ENCODE measurements at places on chromosomes 5 and 9.

- no peak for DNase-seq
These were observed 4.0 kb upstream of the TEX48 start for GRCh38 chr9:114685951-114686350.

DNA sequence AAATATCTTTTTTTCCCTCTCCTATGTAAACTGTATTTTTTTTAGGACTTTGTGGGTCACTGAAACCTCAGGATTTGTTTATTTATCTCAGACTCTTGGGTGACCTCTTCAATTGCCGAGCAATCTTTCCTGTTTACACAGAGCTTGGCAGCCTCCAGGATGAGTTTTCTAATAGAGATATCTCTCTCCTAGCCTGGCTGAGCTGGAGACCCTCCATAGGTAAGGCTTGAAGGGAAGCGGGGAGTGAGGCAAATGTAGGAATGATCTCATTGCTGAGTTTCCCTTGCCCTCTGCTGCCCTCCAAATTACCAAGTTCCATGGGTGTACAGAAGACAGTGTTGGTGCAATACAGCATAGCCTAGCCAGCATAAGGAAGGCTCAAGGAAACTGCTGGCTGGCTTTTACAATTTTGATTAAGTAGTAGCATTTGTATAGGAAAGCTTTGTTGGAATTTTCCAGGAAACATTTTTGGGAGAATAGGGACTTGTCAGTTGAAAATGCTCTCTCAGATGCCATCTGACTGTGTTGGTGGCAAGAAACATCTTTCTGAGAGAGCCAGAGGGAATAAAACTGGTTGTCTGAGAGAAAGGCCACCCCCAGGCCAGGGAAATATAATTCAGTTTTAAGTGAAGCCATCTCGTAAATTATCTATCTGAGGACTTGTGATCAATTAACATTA lies 116.0 kb downstream of the NMUR2 start:
- DNase-seq = no peak

DNA sequence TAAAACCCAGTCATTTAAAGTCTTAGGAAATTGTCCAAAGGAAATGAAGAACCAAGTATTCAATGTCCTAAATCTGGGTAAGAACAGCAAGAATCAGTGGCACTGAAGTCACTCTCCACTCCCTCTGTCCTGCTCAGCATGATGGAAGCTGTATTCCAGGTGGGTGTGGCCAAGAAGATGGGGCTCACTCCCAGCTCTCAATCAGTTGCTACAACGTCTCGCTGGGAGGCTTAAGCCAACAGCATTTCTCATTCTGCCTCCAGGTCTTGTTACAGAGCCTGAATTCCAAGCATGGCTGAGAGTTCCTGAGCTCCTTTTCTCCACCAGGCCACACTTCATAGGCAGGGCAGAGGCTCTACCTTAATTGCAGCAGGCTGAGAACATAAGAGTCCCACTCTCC lies 41.2 kb upstream of the TRIO start:
- no peak for DNase-seq

DNA sequence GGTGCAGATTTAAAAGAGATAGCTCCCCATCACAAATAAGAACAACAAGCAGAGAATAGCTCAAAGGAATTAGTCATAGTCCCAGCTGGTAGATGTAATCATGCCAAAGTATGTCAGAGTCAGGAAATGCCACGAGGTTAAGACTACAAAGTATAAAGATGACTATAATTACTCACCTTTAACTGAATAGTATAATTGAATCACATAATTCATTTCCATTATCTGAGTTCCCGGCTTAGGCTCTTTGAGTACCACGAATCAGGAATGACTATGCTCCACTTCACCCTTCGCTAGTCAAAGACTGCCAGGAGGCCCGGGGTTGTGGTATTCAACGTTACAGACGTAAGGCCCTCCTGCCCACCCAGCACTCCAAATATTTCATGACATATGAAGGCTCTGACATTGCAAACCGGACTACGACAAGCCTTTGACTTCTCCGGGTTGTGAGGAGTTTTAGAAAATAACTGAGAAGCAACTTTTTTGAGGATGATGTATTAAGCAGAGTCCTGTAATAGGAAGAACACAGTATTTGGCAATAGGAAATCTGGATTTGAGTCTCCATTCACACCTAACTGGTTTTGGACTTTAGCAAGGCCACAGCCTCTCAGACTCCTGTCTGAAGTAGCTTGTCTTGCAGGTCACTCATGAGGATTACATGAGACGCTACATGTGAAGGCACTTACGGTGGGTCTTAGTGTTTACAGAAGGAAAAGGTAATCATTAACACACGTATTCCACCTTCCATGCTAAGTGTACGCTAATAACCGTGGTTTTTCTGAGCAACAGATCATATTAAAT lies 64.6 kb downstream of the ENC1 start:
- DNase-seq = no peak

DNA sequence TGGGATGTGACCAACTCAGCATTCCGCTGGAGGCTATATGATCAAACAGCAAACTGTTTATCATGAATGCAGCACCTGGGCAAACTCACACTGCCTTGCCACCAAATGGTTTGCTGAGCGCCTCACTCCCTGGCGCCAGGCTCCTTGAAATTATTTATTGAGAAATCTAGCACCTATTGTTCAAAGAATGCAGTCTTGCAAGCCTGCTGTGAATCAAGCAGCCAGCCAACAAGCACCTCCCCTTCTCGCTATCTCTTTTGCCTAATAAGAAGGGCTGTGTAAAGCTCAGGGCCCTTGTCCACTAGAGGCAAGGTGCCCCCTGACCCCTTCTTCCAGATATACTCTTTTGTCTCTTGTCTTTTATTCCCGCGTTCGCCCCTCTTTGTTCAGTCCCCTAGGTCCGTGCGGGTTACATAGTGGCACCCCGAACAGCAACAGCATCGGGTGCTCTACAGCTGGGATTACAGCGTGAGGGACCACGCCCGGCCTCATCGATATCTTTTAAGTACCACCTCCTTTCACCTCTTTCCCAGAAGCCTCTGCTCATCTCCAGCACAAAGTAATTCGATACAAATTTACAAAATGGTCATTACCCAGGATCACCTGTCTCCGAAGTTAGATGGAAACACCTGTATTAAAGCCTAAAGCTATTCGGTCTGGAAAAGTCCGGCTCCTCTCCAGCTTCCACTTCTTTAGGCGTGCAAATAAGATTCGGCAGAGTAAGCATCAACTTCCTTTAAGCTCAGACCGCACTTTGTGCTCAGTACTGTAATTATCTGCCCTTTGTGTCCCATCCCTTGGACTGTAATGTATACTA lies 896 bp downstream of the RIGI start:
- DNase-seq = no peak

DNA sequence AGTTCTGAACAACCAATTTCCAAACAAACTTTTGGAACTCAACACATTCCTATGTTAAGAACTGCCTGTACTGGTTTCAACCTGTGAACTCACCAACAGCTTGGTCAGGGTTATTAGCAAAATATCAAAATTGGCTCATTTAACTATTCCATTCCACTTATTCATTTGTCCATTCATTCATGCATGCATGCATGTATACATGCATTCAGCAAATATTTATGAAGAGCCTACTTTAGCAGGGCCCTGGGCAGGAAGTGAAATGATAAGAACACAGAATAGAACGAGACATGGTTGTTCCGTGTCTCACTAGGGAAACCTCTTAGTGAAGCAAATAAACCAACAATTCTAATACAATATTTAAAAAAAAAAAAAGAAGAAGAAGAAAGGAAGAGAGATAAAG lies 107.4 kb downstream of the GLIS3 start:
- no peak for DNase-seq

DNA sequence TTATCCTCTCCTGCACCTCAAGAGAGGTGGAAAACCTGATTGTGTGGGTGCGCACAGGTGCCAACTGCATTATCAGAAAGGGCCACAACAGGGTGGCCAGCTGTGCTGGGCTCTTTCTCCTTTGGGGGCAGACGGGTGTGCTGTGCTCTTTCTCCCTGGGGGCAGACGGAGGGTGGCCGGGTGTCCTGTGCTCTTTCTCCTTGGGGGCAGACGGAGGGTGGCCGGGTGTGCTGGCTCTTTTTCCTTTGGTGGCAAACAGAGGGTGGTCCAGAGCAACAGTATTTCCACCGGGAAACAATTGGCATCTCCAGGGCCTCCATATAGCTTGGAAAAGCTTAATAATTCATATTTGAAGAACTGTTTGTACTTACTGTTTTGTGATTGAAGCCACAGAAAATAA lies 6.8 kb downstream of the LMX1B start:
- DNase-seq = no peak

GRCh38 chr9:99285965-99286364 lies 63.9 kb downstream of the SEC61B start:
- DNase-seq = no peak

DNA sequence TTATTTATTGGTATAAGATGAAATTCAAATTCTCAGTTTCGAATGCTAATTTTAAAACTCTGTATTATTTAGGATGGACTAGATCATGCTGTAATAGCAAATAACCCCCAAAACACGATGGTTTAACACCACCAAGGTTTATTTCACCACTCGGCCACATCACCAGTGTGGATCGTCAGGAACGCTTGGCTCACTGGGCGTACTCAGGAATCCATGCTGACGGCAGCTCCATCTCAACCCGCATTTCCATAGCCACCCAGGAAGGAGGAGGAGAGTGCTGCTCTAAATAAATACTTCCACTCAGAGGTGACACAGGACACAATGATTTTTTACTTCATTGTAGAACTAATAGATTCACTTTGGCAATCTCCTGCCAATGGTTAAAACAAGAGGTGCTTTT lies 347.4 kb downstream of the SH3GL2 start:
- no peak for DNase-seq

DNA sequence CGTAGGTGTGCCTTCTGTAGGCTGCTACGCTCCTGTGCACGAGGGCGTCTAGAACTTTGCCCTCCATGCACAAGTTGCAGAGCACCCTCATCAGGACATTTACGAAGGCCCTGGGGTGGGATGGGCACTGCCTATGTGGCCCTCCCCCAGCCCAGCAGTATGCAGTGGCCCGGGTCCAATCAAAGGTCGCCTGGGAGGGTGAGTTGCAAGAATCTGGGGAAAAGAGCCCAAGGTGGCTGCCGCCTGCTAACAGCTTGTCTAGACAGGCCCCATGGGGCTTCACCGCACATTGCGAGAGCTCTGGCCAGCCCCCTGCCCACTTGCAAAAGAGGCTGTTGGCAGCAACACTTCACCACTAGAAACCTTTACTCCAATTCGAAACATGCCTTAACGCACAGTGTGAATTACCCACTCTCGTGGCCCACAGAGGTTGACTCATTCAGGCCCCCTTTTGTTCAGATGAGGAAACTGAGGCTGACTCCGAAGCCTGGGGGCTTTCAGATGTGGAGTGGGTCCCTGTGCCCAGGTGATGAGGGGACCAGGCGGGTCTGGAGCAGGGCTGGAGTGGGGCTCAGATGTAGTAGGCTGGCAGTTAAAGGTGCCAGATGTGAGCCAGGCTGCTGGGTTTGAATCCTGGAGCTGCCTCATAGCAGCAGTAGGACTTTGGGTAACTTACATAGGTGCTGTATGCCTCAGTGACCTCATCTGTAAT lies 31.8 kb upstream of the IL17B start:
- no peak for DNase-seq

- no peak for DNase-seq
These were observed 275.7 kb downstream of the CSNK1G3 start for GRCh38 chr5:123787635-123788034.

GRCh38 chr9:112870556-112870955 lies 20.1 kb downstream of the SLC46A2 start:
- DNase-seq = no peak

- no peak for DNase-seq
These were observed 116.5 kb downstream of the PSD2 start for GRCh38 chr5:139912158-139912557.

GRCh38 chr9:132185073-132186009 lies 23.5 kb downstream of the NTNG2 start:
- peak; percentile 36 for DNase-seq

GRCh38 chr5:151696470-151697061 lies 9.9 kb upstream of the SPARC start:
- DNase-seq = peak; percentile 30

DNA sequence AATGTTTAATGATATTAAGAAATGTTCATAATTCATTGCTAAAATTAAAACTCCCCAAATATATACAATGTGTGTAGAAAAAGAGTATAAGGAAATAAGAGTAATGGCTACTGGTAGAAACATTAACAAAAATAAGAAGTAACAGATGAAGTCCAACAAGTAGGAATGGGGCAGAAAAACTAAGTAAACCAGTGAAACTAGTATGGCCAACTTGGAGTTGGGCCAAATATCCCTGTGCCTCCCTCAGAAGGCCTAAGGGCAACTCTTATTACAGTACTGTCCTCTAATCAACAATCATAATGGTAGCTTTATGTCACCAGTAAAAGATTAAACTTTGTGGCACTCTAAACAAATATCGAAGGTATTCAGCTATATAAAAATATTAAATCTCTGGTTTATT lies 93.5 kb downstream of the SSBP2 start:
- DNase-seq = no peak

- DNase-seq = no peak
These were observed 17.9 kb downstream of the ERAP1 start for GRCh38 chr5:96789794-96790330.

DNA sequence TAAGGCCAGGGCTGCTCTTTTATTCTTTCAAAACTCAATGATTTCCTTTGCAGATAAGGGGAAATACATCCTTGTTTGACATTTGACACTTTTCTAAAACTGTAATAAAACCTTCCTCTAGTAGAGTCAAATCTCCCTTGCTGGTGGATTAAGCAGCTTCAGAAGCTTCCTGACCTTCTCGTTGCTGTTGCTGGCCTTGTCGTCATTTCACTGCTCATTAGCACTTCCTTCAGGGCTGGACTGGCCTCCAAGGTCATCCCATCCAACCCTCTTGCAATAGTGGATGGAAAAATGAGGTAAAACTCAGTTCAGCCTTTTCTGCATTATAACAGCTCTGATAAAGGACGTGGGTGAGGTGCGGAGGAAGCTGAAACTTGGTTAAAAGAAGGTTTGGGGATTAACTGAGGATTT lies 1.1 kb upstream of the ADAMTSL1 start:
- DNase-seq = no peak

- DNase-seq = no peak
These were observed 79.0 kb upstream of the RAI14 start for GRCh38 chr5:34576891-34577666.

- no peak for DNase-seq
These were observed 47.0 kb downstream of the KCNV2 start for GRCh38 chr9:2764353-2764752.

- DNase-seq = no peak
These were observed 213.7 kb downstream of the TMEM38B start for GRCh38 chr9:105908069-105908468.

GRCh38 chr5:106522296-106522695 lies 1148.4 kb downstream of the EFNA5 start:
- no peak for DNase-seq

GRCh38 chr5:68464424-68464823 lies 248.9 kb downstream of the PIK3R1 start:
- no peak for DNase-seq

- DNase-seq = no peak
These were observed 76.8 kb upstream of the NIPAL4 start for GRCh38 chr5:157382996-157383800.

Measured in nucleus accumbens (tissue), 56 donors.